GM12892 (cell line): ENCODE measurements at places on chromosomes 5 and 9.
A peak's percentile ranks its signal among the peaks of the same experiment; 100 is the strongest.

DNA sequence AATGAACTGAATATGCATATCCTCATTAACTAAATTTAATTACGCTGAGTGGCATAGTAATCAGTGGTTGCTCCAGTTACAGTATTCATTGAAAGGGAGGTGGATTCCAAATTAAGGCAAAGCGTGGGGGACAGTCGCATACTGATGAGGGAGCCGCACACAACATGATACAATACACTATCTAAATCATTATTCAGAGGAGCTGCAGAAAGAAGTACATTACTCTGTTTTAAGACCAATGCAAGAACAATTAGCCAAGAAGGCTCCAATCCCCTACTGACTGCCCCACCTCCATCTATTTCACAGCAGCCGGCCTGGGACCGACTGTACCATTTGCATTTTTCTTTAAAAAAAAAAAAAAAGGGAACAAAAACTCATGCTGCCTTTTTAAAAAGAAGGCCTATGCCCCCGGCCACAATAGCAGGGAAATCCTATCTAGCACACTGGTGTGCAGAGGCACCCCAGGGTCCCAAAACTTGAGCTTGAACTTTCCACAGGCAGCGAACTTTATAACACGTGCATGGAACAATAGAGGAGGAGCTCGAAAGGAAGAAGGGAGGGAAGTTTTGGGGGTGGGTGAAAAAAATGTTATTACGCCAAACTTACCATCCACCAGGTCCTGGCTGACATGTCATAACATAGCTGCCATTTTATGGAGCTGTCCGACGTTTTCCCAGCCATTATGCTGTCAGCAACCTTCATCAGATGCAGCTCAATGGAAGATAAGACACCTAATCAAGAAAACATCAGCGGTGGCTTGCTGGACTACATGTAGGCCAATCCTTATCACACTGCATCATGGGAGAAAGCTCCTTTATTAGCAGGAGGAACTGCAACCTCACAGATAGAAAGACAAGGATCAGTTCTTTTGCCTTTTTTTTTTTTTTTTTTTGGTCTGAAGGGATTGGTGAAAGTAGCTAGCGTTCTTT is 161.6 kb downstream of the ZDHHC21 start:
- no peak for DNase-seq

DNA sequence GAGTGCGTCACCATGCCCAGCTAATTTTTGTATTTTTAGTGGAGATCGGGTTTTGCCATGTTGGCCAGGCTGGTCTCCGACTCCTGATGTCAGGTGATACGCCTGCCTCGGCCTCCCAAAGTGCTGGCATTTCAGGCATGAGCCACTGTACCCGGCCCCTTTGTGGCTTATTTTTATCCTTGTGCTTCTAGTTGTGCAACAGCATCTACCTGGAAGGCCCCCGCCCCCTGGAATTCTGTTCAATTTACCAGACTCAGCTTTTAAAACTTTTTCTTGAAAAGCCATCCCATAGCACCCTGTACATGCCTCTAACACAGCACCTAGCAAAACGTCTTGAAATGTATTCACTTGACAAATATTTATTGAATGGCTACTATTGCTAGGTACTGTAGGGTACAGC is 9.7 kb upstream of the GPBP1 start:
- no peak for DNase-seq

- no peak for DNase-seq
These were observed 475.7 kb upstream of the CYLC2 start for GRCh38 chr9:102519423-102519822.

- DNase-seq, result peak; percentile 94
These were observed at the start of gene RALGDS for GRCh38 chr9:133121198-133121914. TSS of gene RALGDS (minus strand) at chr9:133121240. CDS start at chr9:133121154, 86 bp downstream.

DNA sequence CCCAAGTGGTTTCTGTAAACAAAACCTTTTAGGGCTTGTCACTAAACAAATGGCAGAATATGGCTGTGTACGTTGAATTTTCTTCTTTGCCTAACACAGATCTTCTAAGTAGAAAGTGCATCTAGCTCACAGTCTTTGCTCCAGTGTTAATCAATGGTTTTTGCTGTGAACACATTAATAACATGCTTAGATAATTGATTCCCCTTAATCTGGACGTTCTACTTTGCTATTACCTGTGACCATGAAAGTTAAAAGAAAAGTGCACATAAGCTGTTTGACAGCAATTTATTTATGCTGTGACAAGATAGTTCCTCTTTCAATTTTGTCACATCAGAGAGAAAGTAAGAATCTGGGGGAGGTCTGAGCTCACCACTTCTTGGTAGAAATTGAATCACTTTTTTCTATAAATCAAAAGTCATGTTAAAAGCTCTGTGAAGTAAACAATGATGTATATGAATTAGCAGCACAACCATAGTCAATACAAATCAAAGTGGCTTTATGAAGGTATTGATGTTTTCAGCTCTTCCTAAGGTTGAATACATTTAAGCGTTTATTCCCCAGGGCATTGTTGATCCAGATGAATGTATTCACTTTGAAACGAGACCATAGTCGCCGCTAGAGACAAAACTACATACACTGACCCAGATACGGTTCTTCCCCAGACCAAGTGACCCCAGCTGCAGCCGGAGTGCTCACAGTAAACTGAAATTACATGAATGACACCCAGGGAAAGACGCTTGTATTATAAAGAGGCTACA is 174.6 kb upstream of the ZNF608 start:
- no peak for DNase-seq

DNA sequence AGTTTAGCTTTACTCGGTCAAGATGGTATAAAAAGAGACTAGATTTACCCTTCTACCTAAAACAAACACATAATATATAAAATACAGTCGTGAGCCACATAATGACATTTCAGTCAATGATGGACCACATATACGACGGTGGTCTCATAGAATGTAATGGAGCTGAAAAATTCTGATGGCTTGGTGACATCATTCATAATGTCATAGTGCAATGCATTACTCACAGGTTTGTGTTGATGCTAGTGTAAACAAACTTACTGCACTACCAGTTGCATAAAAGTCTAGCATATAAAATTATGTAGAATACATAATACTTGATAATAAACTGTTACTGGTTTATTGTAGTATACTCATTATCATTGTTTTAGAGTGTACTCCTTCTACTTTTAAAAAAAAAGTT is 115.9 kb upstream of the GDNF start:
- no peak for DNase-seq

- no peak for DNase-seq
These were observed 1215.9 kb downstream of the EFNA5 start for GRCh38 chr5:106454651-106455415.

GRCh38 chr5:75886706-75887105 is 169.5 kb upstream of the POC5 start:
- DNase-seq, result no peak

- no peak for DNase-seq
These were observed 19.8 kb upstream of the MYORG start for GRCh38 chr9:34396276-34397214.
